Upper lobe of right lung (tissue), 1 donor: ENCODE measurements at places on chromosomes 7 and 10.

- DNase-seq, result no peak
These were observed 26.0 kb downstream of the RNF32 start for GRCh38 chr7:156666368-156667109.

DNA sequence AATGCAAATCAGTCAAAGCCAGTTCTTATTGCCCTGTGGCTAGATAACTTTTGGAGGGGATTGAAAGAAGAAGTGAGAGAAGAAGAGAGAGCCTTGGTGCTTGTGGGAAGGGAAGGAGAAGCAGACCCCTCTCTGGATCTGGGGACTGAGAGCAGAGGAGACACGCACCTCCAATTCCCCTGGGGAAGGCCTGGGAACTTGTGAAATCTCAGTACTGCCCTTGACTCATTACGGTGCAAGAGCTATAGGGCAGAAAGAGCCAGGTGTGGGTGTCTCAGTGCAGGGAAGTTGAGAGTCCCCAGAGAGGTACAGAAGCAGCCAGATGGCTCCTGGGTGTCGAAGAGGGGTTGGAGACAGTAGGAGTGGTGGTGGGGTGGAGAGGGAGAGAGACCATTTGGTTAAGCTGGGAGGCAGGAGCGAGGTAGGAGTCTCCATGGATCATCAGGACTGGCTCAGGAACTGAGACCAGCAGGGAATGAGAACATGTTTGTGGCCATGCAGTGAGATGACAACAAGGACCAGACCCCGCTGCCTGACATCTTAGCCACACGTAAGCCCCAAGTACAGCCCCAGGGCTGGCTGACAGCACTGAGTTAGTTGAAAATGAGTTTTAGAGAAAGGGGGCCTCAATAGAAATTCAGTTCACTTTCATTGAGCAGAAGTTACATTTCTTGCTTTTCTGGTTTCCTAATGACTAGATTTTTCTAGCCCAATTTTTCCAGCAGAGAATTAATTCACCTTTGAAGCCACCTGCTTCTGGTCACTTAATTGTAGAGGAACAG, 238.2 kb downstream of the BUB3 start:
- no peak for DNase-seq

GRCh38 chr7:33243319-33243881, 114.0 kb downstream of the BBS9 start:
- DNase-seq, result no peak

- DNase-seq, result no peak
These were observed 420.5 kb upstream of the GALNT17 start for GRCh38 chr7:70711452-70711851.

- DNase-seq, result no peak
These were observed 168.1 kb downstream of the ARID5B start for GRCh38 chr10:62069452-62070178.

DNA sequence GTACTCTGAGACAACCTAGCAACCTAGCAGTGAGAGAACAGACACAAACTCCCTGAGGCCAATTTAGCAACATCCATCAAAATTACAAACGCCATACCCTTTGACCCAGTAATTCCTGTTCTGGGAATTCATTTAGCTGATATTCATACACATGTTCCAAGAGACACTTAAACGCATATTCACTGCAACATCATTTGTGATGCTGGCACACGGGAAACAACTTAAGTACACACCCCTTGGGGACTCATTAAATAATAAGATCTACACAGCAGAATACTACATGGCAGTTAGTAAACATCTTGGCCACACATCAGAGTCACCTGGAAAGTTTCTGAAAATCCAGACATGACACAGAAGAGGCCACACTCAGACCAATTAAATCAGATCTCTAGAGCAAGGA, 17.6 kb downstream of the NUDCD3 start:
- no peak for DNase-seq

- DNase-seq, result peak; percentile 66
These were observed 25.5 kb downstream of the NYAP1 start for GRCh38 chr7:100509231-100509630.

GRCh38 chr7:11480143-11480542, 351.9 kb downstream of the THSD7A start:
- DNase-seq, result no peak

GRCh38 chr7:149690688-149691446, 82.5 kb downstream of the ZNF467 start:
- DNase-seq, result no peak

GRCh38 chr10:30028006-30028737, 31.2 kb downstream of the JCAD start:
- DNase-seq, result no peak

DNA sequence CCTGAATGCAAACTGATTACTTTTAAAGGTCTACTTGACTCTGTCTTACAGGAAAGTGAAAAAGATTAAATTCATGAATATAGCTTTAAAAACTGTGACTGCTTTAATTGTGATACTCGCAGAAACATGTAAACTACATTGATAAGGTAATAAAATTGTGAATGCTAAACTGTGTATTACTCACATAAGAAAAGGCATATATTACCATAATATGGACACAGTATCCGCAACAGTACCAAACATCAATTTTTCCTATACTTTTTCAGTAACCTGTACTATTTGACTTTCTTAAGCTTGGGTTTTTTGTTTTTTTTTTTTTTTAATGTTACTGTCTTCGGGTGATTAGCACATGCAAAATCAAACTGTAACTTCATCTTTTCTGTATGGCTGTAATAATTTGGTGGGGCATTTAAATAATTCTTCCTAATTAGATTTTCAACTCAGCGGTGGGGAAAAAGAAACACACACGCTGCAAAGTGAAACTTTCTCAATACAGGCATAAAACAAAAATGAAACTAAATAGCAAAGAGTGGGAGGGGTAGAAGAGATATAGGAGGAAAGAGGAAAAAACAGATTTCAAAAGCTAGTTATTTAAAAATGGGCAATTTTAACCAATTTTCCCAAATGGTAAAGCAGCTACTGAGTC, 23.2 kb downstream of the NT5C3A start:
- DNase-seq, result no peak

- no peak for DNase-seq
These were observed 41.6 kb downstream of the CALML5 start for GRCh38 chr10:5457741-5458140.

- no peak for DNase-seq
These were observed 110.2 kb downstream of the CHN2 start for GRCh38 chr7:29304756-29305155.

- no peak for DNase-seq
These were observed 340.2 kb downstream of the KCNMA1 start for GRCh38 chr10:77297393-77297739.

- DNase-seq, result no peak
These were observed 275.8 kb upstream of the LYZL1 start for GRCh38 chr10:29012926-29013554.

DNA sequence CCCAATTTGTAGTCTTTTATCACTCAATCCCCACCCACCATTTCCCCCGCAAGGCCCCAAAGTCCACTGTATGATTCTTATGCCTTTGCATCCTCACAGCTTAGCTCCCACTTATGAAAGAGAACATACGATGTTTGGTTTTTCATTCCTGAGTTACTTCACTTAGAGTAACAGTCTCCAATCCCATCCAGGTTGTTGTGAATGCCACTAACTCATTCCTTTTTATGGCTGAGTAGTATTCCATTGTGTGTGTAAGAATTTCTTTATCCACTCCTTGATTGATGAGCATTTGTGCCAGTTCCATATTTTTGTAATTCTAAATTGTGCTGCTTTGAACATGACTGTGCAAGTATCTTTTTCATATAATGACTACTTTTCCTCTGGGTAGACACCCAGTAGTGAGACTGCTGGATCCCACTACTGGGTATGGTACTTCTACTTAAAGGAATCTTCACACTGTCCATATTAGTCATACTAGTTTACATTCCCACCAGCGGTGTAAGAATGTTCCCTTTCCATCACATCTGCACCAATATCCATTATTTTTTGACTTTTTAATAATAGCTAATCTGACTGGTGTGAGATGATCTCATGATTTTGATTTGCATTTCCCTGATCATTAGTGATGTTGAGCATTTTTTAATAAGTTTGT, 152.6 kb downstream of the JMJD1C start:
- DNase-seq, result no peak

GRCh38 chr10:42732266-42732665, 50.3 kb upstream of the BMS1 start:
- no peak for DNase-seq

DNA sequence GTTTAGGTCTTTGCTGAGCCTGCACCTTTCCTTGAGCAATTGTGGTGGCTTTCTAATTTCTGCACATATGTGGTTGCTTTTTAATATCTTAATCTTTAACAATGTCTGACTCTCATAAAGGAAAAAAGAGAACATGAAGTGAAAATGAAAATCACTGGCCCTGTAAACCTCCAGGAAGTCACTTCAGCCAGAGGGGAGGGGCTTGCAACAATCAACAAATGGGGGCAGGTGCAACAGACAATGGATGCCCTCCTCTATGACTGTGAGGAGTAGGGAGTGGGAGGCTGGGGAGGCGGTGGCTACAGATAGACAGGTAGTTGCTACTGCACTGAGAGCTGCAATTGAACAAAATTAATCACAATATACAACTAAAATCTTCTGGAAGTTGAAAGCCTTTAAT, 1377.4 kb downstream of the XPNPEP1 start:
- DNase-seq, result no peak

DNA sequence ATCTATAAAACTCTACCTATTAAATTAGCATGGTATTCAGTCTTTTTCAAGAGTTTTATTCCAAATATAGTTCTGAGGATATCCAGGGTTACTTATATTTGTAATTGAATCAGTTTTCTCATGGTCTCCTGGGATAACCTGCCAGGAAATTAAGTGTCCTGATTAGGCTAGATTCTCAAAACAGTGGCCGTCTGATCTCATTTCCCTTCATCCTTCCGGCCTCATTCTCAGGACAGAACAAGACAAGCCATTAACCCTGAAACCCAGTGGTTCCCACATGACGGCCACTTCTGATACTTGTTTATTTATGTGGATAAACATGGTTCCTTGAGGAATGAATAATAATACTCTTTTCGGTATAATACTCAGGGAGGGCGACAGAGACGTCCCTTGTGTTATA, 417.6 kb upstream of the POT1 start:
- no peak for DNase-seq

DNA sequence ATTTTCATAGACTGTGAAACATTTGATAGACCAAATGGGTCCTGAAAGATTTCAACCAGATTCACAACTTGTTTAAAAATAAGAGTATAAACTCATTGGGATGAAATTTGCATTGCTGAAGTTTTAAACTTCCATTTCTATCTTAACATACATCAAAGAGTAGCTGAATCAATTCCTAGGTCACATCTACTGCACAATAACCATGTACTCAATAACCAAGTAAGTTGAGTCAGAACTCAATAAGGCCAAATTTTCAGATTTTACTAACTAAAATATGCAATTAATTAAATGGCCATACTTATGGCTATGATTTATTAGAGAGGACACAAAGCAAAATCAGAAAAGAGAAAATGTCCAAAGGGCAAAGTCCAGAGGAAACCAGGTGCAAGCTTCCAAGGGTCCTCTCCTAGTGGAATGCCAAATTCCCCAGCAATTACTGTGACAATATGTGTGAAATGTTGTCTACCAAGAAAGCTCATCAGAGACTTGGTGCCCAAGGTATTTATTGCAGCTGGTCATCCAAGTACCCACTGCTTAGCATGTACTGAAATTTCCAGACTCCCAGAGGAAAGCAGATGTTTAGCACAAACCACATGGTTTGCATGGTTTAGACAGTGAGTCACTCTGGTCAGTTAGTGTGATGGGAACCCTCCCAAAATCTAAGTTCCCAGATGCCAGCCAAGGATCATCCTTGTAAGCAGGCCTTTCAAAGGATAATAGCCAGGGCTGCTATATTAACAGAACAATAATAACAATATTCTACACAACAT, 238.9 kb downstream of the IPMK start:
- DNase-seq, result no peak

- DNase-seq, result no peak
These were observed 133.2 kb downstream of the NRP1 start for GRCh38 chr10:33201056-33201780.

GRCh38 chr7:140888087-140888486, 36.6 kb downstream of the BRAF start:
- DNase-seq, result no peak

DNA sequence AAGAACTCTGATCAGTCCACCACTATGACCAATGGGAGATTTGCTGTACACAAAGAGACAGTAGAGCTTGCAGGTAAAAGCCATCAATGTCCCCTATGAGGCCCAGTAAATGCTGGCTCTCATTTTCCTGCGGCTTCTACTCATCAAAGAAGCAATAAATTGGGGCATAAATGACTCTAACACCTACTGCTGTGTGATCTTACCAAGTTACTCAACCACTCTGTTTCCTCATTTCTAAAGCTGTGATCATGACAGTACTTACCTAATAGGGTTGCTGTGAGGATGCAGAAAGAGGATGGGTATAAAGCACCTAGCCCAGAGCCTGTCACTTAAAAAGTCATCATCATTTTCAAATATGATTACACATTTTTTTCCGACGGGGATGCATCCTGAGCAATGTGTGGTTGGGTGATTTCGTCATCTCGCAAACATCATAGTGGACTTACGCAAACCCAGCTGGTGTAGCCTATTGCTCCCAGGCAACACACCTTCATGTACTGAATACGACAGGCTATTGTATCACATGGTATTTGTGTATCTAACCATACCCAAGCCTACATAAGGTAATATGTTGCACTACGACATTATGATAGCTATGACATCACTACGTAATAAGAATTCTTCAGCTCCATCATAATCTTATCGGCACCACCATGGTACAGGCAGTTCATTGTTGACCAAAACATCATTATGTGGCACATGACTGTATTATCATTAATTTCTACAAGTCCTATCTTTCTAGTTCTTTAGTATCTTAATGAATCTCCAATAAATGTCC, 7.1 kb upstream of the MGMT start:
- no peak for DNase-seq

GRCh38 chr7:2956526-2957368, 86.9 kb downstream of the CARD11 start:
- DNase-seq, result peak; percentile 52

DNA sequence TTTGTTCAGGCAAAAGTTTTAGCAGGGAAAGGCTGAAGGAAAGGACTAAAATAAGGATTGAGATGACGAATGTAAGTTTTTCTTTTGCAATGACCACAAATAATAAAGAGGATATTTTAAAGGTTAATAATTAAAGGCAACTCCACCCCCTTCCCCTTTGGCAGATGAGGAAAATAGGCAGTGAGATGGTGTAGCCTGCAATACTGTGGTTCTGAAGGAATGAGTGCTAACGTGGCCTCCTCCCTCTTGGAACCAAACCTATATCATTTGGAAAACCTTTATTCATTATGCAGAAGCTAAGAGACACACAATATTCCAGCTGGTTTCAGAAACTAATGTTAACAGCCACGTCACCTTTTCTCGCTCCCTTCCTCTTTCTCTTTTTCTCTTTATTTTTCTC, 70.9 kb upstream of the COL1A2 start:
- no peak for DNase-seq

DNA sequence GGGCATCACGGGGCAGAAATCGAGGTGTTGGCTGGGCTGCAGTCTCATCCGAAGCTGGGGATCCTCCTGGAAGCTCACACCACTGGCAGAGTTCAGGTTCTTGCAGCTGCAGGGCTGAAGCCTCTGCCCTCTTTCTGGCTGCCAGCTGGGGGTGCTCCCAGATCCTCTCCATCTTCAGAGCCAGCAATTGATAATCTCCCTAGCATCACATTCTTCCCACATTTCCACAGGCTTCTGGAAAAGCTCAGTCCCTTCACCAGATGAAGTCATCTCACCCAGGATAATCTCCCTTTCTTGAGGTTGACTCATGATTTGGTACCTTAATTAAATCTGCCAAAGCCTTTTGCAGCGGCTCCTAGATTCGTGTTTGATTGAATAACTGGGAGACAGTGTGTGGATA, 55.2 kb downstream of the NRP1 start:
- no peak for DNase-seq
